Activated T-helper 9 cell treated with anti-CD3 and anti-CD28 coated beads, Interleukin-2, amount 50 U/mL, for 16 hours (primary cell): ENCODE measurements at places on chromosomes 6 and 20.

GRCh38 chr6:142279350-142280180 lies 22.2 kb upstream of the ADGRG6 start:
- no peak for DNase-seq

DNA sequence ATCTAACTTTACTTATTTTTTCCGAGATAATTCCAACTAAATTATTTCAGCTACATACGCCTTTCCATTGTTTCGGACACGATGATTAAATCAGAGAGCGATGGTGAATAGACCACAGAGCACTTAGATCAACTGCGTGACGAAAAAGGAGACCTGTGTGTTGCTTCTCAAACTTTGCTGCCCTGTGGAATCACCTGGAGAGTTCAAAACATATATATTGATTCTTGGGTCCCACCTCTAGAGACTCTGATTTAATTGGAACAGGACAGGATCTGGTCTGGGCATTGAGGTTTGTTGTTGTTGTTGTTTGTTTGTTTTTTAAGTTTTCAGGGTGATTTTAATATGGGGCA lies 401 bp upstream of the TNFRSF21 start:
- DNase-seq: no peak

DNA sequence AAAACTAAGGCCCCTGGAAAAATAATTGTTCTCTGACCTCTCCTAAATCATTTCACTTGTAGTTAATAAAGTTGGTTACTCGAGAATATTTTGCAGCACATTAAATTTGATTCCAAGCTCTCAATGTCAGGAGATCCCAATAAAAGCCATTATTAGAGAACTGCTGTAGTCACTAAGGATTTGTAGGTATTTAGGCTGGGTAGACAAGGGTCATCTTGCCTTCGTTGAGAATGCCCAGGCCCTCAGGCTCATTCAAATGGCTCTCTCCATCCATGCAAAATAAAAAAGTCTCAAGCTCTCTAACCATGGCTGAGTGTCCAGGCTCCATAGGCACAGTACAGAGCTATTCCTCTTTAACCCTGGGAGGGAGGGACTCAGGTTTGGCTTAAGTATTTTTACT lies 117.0 kb upstream of the HMGCLL1 start:
- DNase-seq: no peak

DNA sequence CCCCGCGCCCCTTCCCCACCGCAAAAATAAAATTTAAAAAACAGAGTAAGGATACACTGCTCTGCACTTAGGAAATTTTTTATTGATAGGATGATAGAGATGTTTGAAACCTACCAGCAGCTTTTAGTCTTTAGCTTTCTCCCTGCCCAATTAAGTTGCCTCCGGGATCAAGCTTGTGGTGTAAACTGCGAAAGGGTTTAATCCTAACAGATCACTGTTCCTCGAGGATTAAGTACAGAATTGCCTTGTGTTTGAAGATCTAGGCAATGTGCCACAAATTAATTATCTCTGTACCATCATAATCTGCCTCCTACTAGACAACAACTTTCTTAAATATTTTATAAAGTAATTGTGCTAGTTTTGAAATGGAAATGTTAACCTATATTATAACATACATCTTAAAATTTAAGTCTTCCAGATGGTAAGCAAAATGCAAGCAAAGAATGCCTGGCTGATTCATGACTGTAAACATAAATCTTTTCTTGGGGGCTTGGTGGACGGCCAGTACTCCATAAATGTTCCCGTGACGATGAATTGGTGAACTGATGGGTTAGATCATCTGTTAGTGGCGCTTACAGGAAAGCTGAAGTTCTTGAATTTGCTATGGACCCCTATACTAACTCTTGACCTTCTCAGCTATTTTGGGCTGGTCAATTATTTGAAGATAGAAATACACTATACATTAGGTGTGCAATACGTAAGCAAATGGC lies 58.0 kb upstream of the ARHGAP18 start:
- DNase-seq: no peak
